ENCODE measurements at places on chromosomes 3 and 15.

DNA sequence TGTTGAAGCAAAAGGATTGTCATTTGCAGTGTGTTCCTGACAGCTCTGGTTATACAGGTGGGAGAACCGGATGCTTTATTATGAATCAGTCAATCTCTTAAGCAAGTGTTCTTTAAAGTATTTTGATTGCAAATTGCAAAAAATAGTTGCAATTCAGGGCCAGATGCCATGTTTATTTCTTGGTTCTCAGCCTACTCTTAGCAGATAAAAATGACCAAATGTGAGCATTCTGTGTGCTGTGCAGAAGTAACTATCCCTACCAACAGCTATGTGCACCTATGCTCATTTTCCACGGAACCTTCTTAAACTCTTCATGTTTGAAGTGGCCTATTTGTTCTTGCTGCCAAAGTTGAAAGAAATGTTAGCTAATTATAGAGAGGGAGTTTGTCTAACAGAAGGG lies 262.3 kb upstream of the RASGRP1 start:
- no peak for DNase-seq

DNA sequence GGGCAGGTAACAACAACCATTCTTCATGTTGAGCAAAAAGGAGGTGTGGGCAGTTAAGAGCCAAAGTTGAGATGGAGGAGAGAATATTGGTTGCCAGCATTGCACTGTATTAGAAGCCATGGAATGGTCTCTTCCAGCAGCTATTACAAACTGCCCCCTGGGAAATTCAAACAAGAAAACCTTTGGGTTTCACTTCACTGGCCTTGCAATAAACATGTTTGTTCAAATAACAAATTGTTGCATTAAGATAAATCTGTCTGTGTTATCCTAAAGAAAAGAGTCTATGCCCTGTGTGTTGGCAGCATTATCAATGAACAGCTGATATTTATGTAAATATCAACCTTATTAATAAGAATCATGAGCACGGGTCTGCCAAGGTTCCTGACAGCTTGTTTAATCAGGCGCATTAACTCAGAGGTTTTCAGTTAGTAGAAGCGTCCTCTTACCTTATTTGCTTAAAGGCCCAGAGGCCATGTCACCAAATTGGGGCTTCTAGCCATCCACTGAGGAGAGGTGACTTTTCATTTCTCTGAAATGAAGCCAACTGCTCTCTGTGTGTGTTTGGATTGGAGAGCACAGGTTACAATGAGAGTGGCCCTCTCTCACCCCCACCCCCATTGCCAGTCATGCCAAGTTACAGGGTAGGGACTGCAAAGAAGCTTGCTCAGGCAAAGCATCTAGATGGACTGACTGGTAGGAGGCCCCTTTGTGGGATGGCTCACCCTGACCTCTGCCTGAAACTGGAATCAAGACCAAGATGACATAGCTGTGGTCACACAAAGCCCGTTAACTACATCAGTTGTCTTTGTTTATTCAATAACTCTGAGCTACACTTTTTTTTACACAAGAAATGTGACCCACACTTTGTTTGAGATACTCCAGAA lies 10.5 kb downstream of the FILIP1L start:
- DNase-seq = no peak

- DNase-seq = no peak
These were observed 61.3 kb downstream of the CORO2B start for GRCh38 chr15:68639926-68640600.

- no peak for DNase-seq
These were observed 170.9 kb downstream of the ABHD5 start for GRCh38 chr3:43861635-43862034.

DNA sequence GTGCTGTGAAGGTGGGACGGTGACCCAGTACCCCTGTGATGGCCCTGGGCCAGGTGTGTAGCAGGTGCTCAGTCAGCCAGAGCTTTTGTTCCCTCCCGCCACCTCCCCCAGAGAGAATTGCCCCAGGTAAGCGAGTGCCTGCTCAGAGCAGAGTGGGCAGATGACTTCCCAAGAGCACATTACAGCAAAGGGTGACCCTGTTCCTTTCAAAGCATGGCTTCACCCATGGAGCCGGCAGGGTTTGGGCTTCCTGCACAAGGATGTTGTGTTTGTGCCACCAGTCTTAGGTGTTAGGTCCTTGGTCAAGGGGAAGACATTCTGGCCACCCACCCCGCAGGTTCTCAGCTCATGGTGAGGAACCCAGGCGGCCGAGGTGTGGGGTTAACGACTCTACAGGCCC lies 30.7 kb downstream of the SLC6A6 start:
- DNase-seq = no peak

DNA sequence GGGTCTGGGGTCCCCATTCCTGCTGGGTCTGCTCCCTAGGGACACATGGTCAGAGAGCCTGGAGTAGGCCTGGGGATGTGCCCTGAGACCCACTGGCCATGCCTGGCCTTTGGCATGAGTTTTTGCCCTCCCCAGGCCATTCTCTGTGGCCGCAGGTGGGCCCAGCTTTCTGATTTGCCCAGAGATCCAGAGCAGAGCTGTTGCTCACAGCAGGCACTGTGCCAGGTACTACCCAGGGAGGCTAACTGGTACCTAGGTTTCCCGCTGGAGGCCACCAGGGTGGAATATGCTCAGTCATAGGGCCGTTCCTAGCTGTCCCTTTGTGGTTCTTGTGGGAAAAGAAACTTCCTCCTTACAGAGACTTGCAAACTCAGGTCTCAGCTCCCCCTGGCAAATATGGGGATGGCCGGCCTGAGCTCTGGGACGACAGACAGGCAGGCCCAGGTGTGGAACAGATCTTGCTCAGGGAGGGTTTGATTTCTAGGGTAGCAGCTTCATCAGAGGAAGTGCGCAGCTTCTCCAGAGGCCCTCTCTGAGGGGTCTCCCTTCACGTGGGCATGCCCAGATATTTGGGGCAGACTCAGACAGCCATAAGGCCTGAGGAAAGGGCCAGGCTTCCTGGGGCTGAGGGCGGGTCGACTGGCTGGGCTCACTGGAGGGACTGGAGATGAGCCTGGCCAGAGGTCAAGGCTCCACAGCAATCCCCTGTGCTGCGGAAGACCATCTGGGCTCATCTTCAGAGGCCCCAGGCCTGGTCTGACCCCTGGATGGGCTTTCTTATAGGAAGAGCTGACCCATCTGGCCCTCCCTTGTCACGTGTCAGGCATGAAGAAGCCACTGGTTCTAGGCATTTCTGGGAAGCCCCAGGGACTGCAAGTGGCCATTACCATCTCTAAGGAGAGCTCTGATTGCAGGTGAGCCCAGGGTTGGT lies 28.0 kb downstream of the ACAA1 start:
- no peak for DNase-seq

- no peak for DNase-seq
These were observed 494.5 kb downstream of the DIPK2A start for GRCh38 chr3:144466114-144466513.

DNA sequence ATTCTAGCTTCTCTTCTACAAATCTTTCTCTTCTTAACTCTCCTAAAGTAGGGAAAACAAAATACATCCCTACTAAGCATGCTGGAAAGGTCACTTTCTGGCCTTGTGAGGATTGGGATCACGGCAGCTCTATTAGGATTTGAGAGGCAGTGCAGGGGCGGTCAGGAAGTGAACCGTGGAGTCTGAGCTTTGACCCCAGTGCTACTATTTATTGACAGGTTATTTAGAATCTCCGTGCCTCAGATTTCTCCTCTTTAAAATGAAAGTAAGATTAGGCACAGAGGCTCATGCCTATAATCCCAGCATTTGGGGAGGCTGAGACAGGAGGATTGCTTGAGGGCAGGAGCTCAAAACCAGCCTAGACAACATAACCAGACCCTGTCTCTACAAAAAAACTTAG lies 42.0 kb upstream of the CHRM5 start:
- no peak for DNase-seq

DNA sequence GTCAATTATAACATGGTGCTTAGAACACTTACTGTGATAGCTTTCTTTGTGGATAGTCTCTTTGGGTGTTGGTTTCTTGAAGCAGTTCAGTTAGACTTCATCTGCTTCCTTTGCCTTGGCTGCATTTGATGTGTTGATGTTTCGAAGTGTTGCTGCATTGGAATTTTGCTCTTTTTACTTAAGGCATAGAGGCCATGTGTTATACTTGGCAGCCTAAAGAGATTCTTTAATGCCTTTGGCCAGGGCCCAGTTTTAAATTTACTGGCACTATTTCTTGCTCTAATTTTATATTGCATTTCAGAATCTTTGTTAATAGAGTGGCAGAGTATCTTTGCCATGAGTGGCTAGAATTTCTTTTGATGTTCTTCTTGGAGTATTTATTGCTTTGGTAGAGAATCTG lies 21.2 kb downstream of the NR1D2 start:
- DNase-seq = no peak

DNA sequence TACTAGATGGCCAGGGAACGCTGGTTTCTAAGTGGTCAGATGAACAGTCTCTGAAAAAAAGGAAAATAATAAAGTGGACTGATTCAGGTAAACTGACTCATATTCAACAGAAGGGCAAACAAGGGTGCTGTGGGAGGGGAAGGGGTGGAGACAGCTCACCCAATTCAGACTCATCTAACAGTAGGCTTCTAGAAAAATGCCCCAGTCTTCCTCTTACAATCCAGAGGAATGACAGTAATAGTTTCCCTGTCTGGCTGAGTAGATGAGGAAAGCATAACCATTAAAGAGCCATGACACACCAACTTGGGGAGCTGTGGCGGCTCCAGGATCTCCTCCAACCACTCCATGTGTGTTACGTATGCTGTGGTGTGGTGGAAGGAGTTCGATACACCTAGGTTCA lies 231.4 kb upstream of the UMPS start:
- DNase-seq = no peak

DNA sequence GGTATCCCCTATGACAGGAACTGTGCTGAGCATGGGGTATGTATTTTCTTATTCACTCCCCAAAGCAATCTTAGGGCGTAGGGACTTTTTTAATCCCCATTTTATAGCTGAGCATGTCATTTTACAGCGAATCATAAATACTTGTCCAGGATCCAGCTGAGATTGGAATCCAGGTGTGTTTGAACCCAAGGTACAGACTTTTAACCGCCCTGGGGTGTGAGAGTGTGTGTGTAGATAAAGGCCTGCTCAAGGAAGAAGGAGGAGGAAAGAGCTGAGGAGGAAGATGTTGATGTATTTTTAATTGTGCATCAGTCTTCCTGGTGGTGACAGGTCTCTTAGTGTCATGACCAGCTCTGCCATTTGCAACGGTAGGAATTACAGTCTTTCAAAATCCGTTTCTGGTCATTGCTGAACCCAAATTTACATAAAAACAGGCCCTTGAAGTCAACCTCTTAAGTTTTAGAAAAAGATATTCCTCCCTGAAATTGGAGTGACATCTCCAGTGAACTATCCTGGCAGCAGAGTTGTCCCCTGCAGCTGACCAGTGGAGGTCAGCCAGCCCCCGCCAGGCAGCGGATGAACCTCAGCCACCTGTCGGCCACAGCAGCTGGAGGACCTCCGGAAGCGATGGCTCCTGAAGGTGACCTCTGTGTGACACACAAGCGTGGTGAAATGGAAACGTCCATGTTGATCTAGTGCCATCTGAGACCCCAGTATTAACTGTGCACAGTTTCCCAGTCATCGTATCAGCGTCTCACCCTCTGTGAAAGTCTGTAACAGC lies 92.8 kb upstream of the MITF start:
- no peak for DNase-seq

GRCh38 chr3:9934235-9934621 lies 594 bp downstream of the CRELD1 start:
- no peak for DNase-seq

Measured in A549 (cell line).